ENCODE measurements at places on chromosomes 4 and X.

DNA sequence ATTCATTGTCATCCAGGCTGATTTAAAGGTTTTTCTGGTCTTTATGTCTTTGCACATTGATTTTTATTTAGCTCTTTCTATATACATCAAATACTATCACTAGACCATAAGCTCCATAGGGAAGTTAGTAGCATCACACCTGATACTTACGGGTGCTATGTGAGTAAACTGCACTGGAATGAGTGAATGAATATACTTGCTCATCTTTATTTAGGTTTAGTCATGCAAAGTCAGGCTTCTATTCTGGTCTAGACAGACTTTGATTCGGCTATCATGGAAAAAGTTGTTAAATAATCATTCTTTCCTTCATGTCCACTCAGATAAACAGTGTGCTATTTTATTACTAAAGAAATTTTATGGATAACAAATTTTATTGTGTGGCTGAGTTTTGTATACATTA is 457.8 kb upstream of the PCDH7 start:
- no peak for DNase-seq

GRCh38 chr4:52939325-52939724 is 77.2 kb downstream of the RASL11B start:
- DNase-seq, result no peak

- no peak for DNase-seq
Measured at GRCh38 chr4:28279249-28279648, 1418.6 kb downstream of the STIM2 start.

DNA sequence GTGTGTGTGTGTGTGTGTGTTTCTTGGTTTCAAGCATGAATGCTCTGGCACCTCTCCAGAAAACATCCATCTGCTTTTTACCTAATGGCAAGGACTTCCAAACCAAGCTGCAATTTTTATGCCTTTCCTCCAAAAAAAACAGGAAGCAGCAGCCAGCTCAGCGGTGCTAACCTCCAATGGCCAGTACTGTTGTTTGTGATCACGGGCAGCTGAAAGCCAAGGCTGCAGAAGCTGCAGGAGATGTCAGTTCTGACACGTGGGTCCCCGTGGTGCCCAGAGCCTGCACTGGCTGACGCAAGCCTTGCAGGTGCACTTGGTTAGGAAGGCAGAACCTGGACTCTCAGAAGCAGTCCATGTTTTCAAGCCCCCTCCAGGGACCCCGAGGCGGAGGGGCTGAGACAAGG is 313.6 kb upstream of the DDX53 start:
- no peak for DNase-seq

- no peak for DNase-seq
Measured at GRCh38 chr4:39178706-39179105, 3.6 kb upstream of the WDR19 start.

GRCh38 chr4:139142980-139143379 is 34.0 kb downstream of the ELF2 start:
- DNase-seq, result no peak

DNA sequence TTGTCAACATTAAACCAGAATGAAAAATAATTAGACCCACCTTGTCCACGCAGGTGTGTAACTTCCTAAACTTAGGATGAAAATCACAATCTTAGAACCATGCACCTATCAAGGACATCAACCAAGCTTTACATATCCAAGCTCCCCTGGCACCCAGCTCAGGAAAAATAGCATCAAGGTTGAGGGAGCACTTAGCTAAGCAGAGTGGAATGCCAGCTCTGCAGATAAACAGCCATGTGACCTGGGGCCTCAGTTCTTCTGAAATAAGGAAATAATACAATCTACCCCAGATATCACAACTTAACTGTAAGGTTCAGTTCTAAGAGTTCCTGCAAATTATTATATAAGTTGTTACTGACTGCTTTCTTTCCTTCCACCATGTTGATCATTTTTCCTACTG is 64.7 kb downstream of the DHX15 start:
- no peak for DNase-seq

DNA sequence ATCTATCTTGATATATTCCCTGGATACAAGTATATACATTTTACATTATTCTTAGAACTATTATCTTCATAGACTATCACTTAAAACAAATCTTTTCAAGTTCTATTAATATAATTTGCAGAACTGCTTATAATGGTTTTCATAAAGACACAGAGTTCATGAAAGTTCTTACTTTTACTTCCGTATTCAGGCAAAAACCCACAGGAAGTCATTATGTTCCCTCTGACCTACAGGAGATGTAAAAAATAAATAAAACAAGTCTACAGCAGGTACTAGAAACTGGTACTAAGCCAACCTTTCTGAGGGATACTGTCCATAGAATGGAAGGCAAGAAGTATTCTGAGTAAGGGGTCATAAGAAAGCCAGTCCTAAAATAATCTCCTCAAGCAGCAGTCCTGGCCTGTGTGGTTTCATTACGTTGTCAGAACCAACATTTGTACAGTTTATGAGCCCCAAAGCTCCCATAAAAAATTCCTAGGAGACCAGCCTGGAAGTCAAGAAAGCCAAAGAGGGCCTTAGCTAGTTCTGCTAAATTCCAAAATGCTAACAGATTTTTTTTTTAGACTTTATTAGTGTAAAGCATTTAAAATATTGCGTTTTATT is 68.6 kb downstream of the CAMK2D start:
- no peak for DNase-seq

DNA sequence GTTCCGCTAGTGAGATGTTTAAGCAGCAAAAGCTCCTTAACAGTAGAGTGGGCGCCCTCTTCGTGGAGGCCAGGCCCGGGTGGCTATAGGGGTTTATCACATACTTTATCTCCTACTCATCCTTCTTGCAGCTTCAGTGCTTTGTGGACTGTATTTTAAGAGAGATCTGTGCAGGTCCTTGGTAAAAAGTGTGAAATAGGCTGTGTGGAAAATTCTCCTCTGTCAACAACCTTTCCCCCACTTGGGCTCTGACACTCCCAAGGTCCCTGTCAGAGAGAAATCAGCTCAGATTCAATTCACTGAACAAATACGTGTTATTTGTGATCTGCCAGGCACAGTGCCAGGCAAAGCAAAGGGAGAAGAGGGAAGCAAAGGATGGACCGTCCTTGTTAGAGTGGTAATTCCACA is 214.3 kb upstream of the PPARGC1A start:
- DNase-seq, result no peak

DNA sequence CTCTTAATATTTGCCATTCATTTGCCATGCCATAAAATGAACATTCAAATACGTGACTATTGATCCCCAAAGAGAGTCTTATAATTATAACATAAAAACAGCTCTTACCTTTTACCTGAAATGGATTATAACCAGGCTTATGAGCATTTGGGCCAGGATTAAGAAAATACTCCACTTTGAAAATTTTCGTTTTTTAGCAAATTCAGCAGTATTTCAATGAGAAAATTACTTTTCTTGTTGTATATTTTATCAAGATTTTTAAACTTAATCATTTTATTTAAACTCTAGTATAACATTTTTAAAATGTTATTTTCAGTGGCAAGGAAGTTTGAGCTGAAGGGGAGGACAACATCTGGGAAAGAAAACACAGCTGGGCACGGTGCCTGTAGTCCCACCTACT is 59.0 kb upstream of the RAPGEF2 start:
- no peak for DNase-seq

DNA sequence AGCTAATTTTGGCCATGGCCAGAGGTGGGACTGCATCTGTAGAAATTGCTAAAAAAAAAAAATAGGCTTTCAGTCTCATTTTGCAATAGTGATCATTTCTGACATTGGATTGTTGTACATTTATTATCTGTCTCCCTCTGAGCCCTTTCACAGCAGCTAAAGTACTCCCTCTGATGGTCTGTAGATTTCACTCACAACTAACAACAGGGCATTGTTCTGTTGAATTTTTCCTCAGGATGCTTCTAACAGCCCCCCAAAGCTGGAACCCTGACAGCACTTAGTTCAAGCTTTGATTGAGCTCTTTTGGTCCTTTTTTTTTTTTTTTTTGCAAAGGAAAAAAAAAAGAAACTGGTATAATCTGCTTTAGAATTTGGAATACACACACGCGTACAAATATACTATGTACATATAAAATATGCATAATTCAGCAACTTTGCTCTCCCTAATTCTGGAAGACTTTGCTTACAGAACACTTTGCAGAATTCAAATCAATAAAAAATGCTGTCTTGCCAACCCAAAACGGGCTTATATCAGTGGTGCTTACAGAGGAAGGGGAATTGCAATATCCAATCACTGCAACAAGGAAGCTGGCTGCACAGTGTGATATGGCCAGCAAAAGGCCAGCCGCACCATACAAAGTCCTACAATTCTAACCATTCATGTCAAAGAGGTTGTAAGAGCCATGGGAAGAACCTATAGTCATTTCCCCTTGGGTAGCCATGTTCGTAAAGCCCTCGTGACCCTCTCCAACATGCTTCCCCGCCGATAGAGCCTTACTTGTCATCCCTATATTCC is 406.4 kb downstream of the SMARCA1 start:
- no peak for DNase-seq

DNA sequence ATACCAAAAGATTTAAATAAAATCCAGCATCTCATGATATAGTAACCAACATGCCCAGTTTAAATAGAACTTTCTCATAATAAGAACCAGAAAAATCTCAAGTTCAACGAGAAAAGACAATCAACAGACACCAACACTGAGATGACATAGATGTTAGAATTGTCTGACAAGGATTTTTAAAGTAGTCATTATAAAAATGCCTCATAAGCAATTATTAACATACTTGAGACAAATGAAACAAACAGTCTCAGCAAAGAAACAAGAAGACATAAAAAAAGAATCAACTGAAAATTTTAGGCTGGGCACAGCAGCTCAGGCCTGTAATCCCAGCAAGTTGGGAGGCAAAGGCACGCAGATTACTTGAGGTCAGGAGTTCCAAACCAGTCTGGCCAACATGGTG is 118.1 kb downstream of the FGF16 start:
- DNase-seq, result no peak

GRCh38 chrX:15749642-15750610 is 11.9 kb downstream of the CA5B start:
- DNase-seq, result no peak

- no peak for DNase-seq
Measured at GRCh38 chr4:75306506-75306905, 207.7 kb downstream of the RCHY1 start.

- no peak for DNase-seq
Measured at GRCh38 chr4:56289934-56290333, 97.4 kb downstream of the AASDH start.

- no peak for DNase-seq
Measured at GRCh38 chr4:1928356-1929239, 57.4 kb downstream of the NSD2 start.

DNA sequence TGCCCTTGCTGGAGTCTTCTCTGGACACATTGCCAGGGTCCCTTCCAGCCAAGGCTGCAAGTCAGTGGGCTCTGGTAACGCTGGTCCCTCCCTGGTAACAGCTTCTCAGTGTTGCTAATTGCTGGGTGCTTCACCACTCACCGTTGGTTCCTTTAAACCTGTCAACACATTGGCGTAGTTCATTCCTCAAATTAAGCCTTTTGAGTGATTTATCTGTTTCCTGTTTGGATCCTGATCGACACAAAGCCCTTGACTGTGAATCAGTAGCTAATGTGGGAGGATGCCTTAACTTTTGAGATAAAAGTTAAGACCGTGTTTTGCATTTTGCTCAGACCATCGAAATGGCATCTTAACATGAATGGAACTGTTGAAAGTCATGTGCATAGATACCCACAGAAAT is 125.9 kb downstream of the AMELX start:
- no peak for DNase-seq

GRCh38 chrX:120301960-120302359 is 9.3 kb downstream of the TMEM255A start:
- DNase-seq, result no peak

- DNase-seq, result no peak
Measured at GRCh38 chrX:129642641-129643040, 12.1 kb downstream of the APLN start.

DNA sequence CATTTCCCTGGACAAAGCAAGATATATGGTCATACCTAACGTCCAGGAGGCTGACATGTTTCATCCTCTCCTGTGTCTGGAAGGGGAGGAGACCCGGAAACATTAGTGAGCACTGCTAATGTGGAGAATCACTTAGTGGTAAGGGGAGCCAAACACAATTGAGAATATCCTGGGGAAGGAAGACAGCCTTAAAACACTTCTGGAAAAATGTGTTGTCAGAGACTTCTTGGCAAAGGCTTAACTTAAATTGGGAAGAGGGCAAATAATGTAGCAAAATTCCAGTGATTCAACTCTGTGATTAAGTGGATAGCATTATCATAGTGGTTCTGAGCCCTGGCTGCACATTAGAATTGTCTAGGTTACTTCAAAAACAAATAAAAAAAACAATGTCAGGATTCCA is 39.5 kb downstream of the SPARCL1 start:
- no peak for DNase-seq

GRCh38 chr4:186918466-186918865 is 194.8 kb upstream of the FAT1 start:
- DNase-seq, result no peak

GRCh38 chr4:80243274-80244018 is 23.0 kb upstream of the FGF5 start:
- DNase-seq, result no peak

DNA sequence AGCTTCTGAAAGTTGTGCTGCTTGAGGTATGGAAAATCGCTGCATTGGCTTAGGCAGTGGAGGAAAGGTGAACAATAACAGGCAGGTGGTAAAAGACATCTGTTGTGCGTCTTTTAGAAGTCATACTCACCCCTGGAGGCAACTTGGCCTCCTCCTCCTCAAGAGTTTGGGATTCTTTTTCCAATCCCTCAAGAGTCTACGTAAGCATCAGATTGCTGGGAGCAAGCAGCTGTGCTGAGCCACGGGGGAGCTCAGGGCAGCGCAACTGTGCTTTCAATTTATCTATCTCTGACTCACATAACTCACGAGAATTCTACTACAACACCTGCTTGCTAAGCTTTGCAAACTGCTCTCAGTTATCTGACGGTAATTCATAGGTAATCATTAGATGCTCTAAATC is 6.4 kb upstream of the RBMX2 start:
- no peak for DNase-seq

DNA sequence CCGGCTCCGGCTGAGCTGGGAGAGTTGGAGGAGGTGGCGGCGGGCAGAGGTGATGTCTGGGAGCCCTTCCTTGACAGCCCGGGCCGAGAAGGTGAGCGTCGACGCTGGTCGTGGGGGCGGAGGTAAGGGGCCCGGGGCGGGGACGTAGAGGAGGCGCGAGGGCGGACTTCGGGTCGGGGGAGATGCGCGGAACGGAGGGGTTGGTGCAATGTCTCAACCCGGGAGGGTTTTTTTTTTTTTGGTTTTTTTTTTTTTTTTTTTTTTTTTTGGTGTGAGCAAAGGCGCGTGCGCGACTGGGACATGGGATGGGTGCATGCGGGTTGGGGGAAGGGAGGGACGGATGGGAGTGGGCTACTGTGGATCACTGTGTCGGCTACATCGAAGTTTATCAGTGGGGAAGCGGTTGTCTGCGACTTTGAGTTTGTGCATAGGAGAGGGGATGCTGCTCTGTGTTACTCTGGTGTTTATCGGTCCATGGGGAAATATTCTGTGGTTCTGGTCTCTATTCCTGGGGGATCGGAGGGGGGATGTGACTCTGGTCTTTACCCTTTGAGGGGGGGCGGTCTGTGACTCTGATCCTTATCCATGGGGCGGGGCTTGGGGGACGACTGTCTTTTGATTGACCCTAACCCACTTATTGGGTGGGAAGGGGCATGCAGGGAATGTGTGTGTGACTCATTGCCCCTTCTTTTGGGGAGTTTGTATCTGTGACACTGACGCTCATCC is 537 bp downstream of the RBM10 start:
- DNase-seq, result no peak

Data from H54 (cell line).